Stimulated activated CD8-positive, alpha-beta memory T cell treated with anti-CD3 and anti-CD28 coated beads, Interleukin-12 subunit alpha, Interleukin-12 subunit beta, amount 100 ng/mL, for 1 hour (primary cell): ENCODE measurements at places on chromosomes 11 and 22.

- DNase-seq: no peak
These were observed 43.5 kb upstream of the DAGLA start for GRCh38 chr11:61636676-61637075.

DNA sequence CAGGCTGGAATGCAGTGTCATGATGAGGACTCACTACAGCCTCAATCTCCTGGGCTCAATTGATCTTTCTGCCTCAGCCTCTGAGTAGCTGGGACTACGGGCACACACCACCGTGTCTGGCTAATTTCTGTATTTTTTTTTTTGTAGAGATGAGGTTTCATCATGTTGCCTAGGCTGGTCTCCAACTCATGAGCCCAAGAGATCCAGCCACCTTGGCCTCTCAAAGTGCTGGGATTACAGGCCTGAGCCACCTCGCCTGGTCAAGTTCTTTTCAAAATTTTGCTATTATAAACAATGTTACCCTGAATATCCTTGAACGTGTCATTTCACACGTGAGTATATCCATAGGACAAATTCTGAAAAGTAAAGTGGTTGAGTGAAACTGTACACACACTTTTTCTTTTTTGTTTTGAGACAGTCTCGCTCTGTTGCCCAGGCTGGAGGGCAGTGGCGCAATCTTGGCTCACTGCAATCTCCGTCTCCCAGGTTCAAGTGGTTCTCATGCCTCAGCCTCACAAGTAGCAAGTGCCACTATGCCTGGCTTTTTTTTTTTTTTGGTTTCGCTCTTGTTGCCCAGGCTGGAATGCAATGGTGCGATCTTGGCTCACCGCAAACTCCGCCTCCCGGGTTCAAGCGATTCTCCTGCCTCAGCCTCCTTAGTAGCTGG is 21.6 kb upstream of the EP300 start:
- no peak for DNase-seq

DNA sequence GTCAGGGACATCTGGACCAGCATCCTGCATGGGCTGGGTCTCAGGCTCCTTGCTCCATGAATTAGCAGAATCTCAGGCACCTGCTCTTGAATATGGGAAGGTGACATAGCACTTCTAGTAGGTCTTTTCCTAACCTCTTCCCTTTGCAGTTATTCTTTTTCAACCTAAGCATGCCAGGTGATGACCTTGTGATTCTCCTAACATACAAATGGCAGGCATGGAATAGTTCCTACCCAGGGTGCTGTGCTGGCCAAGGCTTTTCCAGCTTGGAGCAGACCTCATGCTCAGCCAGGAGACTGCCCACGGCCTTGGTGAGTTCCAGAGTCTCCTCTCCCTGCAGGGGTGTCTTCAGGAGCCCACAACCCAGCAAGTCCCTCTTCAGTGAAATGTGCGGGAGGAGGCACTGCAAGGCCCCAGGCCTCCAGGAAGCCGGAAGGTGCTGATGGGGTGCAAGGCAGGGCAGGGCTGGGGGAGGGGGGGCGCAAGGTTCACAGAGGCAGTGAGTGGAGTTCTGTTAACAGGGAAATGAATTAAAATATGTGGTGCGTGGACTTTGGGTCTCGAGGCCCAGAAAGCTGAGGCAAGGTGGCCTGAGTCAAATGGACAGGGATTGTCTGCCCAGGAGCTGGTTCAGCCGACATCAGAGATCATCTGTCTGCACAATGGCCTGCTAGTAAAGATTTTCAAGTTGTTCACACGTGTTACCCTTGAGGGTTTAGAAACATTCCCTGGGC is 75.9 kb upstream of the SEPTIN5 start:
- DNase-seq: no peak

DNA sequence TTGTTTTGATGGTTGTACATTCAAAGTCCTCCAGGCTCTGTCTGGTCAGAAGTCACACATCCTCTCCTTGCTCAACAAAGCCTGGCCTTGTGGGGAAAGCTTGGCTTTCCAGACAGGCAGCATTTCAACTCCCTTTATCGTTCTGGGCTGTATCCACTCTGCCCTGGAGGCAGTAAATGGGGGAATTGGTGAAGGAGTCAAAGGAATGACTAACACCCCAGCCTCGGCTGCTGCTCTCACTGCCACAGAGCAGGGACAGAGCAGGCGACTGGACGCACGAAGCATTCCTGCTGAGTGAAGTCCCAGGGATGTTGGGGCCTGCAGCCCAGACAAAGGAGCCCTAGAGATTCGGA is 52.8 kb downstream of the WNT11 start:
- DNase-seq: no peak

DNA sequence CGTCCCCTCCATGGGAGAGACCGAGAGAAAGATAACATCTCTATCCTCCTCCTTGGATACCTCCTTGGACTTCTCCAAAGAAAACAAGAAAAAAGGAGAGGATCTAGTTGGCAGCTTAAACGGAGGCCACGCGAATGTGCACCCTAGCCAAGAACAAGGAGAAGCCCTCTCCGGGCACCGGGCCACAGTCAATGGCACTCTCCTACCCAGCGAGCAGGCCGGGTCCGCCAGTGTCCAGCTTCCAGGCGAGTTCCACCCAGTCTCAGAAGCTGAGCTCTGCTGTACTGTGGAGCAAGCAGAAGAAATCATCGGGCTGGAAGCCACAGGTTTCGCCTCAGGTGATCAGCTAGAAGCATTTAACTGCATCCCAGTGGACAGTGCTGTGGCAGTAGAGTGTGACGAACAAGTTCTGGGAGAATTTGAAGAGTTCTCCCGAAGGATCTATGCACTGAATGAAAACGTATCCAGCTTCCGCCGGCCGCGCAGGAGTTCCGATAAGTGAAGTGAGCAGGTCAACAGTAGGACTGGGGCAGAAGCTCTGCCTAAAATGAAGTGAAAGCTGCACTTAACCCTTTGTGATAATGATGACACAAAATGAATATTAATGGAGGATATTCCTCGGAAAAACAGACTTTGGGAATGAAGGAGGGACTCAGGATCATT is 65.3 kb downstream of the WNT11 start:
- DNase-seq: no peak

- no peak for DNase-seq
These were observed 9.0 kb upstream of the AHNAK start for GRCh38 chr11:62555464-62556107.

- DNase-seq: no peak
These were observed 13.8 kb downstream of the PAMR1 start for GRCh38 chr11:35511666-35512065.

- DNase-seq: no peak
These were observed 457.0 kb downstream of the DLG2 start for GRCh38 chr11:85170184-85170583.

- no peak for DNase-seq
These were observed 345.0 kb downstream of the CADM1 start for GRCh38 chr11:115159207-115159606.

DNA sequence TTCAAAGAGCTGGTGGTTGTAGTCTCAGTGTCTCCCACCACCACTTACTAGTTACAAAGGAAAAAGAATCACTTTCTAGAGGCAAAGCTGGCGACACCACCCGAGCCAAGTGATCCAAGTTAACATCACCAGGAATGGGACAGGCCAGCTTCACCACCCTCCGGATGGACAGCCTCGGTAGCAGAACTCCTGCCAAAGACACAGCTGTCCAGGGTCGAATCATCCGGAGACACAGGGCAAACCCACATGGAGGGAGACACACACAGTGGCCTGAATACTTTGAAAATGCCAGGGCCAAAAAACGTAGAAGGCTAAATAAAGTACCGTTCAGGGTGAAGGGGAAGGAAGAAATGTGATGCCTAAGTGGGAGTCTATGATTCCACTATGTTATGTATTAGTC is 33.1 kb downstream of the KCNQ1 start:
- DNase-seq: no peak

- no peak for DNase-seq
These were observed 164.1 kb downstream of the ARHGAP42 start for GRCh38 chr11:100851147-100851546.

DNA sequence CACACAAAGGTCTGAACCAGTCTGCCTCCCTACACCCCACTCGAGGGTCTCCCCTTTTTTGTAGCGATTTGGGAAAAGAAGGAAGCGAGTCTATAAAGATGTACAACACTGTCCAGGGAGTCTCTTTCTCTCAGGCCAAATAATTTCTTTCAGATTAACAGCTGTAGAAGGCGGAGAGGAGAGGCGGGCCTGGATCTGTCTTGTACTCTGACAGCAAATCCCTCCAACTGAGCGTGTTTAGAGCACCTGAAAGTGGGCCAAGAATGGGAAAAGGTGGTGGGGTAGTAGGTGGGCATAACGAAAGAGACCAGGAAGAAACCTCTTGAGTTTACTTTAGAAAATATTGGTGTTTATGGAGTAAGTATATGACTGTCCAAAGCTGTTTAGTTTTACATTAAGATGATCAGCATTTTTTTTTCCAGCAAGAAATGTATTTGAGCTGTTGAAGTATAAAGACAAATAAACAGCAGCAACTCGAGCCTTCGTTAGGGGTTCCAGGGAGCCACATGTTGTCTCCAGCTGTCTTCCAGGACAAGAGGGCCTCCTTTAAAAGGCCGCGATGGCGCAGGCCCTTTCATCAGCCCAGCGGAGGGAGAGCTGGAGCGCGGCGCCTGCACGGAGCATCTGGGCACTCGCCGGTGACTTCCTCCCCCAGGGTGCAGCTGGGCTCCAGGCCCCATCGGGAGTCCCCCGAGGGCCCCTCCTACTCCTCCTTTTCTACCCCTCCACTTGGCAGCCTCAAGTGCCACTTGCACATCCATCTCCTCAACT is 34.9 kb downstream of the SCUBE1 start:
- DNase-seq: no peak
